Activated CD8-positive, alpha-beta memory T cell treated with anti-CD3 and anti-CD28 coated beads for 1 hour (primary cell): ENCODE measurements at places on chromosomes 3 and 15.

GRCh38 chr3:42652251-42652610 lies 1.3 kb upstream of the ZBTB47 start:
- no peak for DNase-seq

DNA sequence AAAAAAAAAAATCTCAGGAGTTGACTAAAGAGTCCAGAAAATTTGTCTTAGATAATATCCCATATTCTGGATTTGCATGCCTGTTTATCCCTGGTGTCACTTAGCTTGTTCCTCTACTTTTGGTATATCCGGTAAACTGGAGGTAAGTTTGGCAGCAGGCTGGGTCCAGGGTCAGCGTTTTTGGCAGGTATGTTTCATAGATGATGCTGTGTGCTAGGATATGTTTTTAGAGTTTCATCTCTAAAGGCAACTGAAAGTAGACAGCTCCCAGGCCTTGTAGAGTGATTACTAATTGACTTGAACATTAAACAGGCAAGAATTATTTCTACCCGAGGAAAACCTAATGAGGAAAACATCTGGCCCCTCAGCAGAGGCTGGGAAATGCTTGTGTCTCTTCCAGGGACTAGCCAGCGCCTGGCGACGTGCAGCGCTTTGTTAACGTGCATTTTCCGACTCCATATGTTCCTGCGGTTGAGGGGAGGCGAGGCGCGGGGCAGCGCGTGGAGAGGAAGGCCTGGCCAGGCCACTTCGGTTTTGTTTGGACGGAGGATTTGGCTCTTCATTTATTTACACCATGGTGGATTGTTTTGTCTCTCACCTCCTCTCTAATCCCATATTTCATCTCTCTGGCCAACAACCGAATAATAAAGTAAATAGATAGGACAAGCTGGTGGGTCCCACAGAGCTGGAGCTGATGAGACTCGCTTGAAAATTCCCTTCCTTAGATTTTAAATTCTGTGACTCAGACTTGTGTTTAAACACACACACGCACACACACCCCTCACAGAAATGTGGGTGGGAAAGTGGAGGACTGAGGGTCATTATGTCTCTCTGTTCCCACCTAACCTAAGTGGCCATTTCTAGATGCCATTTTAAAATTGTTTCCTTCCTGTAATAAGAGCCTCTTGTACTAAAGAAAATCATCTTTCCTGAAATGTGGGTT lies 65.3 kb downstream of the ASB7 start:
- DNase-seq = no peak

GRCh38 chr3:3127432-3128010 lies 781 bp downstream of the TRNT1 start:
- no peak for DNase-seq

- no peak for DNase-seq
These were observed 1020.2 kb downstream of the SQOR start for GRCh38 chr15:46654993-46655392.

DNA sequence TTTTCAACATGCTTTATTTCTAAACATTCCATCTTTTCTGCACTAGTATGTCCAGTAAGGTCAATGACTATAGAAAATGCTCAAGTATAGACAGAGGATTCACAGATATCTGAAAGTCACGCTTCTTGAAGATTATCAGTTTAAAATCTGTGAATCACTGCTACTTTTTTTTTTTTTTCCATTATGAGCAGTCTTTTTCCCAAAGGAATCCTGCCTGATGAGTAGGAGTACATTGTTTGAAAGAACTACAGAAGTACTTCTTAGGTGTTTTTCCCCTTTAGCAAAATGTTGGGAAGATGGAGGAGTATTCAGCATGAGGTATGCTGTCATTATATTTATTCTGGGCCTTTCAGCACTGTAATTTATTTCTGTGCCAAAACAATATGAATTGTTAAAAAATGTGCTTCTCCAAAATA lies 266.2 kb downstream of the NLGN1 start:
- no peak for DNase-seq

DNA sequence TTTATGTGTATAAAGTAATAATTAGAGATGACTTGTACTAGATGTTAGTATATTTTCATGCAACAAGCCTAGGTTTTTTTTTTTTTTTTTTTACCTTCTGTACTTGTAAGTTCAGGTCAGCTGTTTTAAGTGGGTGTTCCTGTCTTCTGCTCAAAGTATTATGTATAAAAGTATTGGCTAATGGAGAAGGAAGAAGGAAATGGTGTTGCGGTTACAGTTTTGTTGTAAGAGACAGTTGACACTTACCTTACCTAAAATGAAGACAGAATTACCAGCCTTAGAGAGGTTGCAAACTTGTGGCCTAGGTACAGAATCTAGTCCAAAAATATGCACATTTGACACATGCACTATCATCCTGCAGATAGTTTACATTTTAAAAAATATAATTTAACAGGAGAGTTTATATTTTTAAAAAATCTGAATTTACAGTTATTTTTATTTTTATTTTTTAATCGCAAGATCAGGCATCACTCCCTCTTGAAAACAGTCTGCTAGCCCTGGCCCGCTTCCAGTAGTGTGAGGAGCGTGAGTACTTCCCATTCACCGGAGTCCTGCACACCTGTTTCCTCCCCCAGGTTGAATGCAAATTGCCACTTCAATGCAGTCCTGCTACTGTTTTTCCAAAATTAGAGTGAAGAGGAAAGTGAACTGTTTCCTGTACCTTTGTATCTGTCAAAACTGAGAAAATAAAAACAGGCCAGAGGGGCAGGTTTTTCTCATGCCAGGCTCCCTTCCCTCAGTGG lies 224.3 kb upstream of the SOX2 start:
- DNase-seq = no peak

DNA sequence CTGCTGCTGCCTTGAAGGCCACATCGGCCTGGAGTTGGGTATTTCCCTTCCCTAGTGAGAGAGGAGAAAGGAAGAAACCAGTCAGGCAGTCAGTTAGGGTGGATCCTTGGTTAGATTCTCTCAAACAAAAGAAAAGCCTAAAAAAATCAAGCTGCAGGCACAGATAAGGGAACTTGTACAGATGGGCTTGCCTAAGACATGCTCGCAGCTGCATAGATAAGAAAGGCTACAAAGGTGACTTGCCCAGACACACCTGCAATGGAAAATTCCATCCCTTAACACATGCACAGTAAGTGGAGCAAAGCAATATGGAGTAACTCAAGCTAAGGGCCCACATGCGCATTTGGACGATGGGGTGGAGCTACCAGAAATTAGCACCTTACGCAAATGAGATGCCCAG lies 199.7 kb upstream of the ARPP21 start:
- no peak for DNase-seq

GRCh38 chr3:188900421-188900951 lies 271.3 kb upstream of the TPRG1 start:
- DNase-seq = no peak

- no peak for DNase-seq
These were observed 27.2 kb upstream of the WDR5B start for GRCh38 chr3:122443090-122443489.
